ENCODE measurements at places on chromosomes 7 and 10. TPM values are rescaled to one million over a fixed set of nuclear protein-coding genes. Genes with fewer than 3 reads are reported as not detected.

- DNase-seq = no peak
Observed at GRCh38 chr10:36515319-36515718, 610.1 kb upstream of the ANKRD30A start.

DNA sequence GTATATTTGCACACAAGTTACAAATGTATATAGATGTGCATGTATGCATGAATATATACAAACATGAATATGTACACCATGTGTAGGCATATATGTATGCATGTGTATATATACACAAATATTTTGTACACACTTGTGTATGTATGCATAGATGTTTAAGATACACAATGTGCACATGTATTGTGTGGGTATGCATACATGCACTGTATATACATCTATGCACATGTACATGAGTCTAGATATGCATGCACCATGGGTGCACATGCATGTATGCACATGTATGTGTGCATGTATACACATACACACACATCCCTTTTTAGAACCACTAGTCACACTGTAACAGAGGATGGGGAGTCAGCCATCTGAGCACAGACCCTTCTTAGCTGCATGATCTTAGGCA lies 249.4 kb downstream of the COBL start:
- no peak for DNase-seq

The PRXL2A gene
- 0.87 TPM for total RNA-seq

DNA sequence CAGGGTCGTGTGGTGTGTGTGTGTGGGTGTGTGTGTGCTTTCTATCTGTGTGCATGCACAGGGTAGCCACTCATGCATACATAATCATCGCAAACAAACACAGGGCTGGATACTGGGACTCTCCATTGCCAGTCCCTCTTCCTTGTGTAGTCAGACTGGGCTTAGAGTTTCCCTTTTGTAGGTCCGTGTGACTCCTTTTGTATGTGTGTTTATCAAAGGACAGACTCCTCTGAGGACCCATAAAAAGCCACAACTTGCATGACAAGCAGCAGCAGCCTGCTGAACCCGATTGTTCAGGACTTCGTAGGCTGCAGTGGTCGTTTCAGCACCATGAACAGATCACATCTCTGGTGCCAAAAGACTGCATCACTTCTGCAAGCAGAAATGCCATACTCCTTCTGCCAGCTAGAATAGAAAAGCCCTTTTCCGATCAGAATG lies 895 bp downstream of the VSTM2A start:
- DNase-seq = no peak

DNA sequence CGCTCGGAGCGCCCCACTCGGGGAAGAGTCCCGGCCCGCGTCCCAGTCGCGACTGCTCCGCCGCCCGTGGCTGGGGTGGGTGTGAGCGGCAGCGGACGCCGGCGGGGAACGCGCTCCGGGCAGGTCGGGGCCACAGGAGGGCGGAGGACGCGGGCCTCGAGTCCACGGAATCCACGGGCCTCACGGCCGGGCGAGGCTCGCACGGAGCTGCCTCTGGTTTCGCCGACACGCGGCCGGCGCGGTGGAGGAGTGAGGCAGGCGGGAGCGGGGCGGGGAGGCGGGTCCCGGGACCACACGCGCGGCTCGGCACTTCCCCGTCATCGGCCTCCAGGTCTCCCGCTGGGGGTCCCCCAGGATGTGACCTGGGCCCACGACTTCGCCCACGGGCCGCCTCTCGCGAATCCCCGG lies 533 bp upstream of the NKX6-2 start:
- no peak for DNase-seq

GRCh38 chr10:59779756-59780533 lies 26.7 kb upstream of the MRLN start:
- no peak for DNase-seq

The UCN3 gene
- total RNA-seq = not detected

GRCh38 chr10:107453561-107453960 lies 289.1 kb upstream of the SORCS1 start:
- DNase-seq = no peak

GRCh38 chr7:2274666-2275065 lies 32.6 kb downstream of the NUDT1 start:
- DNase-seq = no peak

- no peak for DNase-seq
Observed at GRCh38 chr10:77513781-77514331, 123.8 kb downstream of the KCNMA1 start.

- DNase-seq = no peak
Observed at GRCh38 chr7:45576249-45576929, 2.2 kb downstream of the ADCY1 start.

GRCh38 chr7:93119191-93119905 lies 1.6 kb upstream of the SAMD9 start:
- no peak for DNase-seq

The NOC3L gene
- 30.8 TPM for total RNA-seq

DNA sequence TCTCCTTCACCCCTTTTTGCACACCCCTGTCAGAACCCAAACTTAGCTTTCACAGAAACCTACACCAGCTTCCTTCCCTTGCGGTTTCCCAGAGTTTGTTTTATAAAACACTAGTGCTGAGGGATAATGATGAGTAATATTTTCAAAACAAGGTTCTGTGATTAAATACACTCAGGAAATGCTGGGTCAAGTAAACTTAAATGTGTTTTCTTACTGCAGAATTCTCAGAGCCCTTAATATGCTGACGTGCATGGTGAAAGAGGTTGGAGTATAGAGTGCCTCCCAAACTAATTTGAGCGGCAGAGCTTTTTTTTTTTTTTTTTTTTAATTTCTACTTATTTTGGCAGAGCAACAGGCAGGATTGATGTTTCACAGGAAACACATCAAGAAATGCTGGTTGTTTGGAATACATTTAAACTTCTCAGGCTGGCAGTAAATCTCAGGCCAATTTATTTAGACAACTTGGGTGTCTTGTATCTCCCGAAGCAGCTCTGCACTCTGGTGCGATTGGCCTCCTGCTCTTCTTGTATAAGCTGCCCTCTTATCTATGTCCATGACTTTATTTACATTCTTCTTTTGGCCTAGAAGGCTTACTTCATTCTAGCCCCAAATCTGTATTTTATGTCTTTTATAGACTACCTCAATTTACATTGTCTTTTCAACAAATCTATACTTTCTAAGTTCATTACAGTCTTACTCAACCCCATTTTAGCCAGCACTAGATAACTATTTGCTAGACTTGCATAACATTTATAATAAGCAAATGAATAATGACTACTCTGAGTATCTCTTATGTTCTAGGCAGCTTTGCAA lies 165.4 kb downstream of the BMPER start:
- no peak for DNase-seq

DNA sequence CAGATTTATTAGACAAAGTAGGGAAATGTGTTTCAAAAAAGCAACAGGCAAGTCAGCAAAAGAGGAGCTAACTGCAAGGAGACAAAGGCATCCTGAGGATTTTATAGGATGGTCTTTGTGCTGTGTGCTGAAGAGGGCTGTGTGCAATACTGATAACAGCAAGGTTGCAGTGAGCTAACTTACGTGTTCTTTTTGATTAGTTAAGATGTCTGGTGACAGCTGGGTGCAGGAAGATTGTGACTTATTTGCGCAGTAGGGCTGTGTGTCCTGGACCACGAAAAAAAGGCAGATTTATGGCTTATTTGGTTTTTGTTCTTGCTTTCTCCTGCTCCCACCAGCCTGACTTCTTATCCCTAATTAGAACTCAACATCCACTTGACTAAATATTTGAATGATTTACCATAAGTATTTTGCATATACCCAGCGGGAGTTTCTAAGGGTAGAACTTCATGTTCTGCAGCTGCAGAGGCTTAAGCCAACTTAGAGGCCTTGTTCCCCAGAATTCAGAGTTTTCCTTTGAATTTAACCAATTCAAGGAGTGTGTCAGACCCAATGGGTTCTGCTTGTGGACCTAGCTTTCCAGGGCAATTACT lies 119.0 kb downstream of the ANKRD26 start:
- no peak for DNase-seq

Measured in K562 (cell line).